ENCODE measurements at places on chromosomes 7 and 10.

- no peak for DNase-seq
Measured at GRCh38 chr10:116893686-116894037, 44.4 kb downstream of the ENO4 start.

DNA sequence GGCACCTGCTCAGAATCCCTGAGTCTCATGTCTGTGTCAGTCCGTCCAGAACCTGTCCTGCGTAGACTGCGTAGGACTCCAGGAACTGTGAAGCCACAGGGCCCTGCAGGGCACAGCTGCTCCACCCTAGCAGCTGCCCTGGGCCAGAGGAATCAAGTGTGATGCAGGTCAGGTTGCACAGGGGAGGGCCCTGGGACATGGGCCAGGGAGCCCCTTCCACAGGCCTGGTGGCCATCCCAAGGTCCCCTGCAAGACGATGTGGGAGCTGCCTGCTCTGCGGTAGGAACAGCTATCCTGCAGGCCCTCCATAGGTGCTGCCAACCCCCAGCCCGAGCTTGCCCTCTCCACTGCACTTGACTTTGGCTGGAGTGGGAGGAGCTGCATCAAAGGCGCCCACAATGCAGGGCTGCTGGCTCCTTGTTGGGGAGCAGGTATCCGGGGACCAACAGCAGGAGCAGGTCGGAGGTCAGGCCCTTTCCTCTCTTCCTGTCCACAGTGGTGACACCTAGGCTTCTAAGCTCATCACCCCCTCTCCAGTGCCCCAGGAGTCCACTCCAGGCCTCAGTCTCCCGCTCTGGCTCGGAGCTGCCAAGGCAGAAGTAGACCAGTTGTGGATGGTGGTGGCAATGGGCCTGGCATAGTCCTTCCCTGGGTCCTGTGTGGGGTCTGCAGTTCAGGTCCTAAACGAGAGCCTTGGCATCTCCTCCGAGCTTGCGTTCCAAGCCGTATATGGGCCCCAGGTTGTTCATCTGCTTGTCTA lies 149.1 kb downstream of the MAPK8 start:
- no peak for DNase-seq

- no peak for DNase-seq
Measured at GRCh38 chr7:105975770-105976417, 12.8 kb downstream of the CDHR3 start.

- DNase-seq, result no peak
Measured at GRCh38 chr7:67821116-67821515, 824.5 kb downstream of the TYW1 start.

- peak; percentile 87 for DNase-seq
Measured at GRCh38 chr10:69629897-69630650, at the start of gene FAM241B. FAM241B (plus strand) TSS chr10:69630247; CDS start chr10:69631744, 1,497 bp downstream.

DNA sequence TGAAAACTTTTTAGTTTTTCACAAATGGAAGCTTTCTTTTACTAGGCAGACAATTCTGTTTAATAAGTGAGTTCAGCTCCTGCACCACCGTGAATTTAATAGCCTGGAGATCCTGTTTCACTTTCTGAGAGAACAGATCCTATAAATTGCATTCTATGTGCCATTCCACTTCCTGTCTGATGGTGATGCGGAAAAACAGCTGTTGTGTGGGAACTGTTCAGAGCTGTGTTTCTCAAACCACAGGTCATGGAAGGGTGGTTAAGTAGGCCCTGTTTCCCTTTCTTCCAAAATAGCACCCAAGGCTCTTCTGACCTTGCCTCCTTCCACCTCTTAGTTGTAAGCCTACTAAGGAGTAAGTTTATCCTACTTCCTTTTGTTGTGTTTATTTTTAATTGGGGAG lies 97.2 kb upstream of the DKK1 start:
- peak; percentile 51 for DNase-seq

DNA sequence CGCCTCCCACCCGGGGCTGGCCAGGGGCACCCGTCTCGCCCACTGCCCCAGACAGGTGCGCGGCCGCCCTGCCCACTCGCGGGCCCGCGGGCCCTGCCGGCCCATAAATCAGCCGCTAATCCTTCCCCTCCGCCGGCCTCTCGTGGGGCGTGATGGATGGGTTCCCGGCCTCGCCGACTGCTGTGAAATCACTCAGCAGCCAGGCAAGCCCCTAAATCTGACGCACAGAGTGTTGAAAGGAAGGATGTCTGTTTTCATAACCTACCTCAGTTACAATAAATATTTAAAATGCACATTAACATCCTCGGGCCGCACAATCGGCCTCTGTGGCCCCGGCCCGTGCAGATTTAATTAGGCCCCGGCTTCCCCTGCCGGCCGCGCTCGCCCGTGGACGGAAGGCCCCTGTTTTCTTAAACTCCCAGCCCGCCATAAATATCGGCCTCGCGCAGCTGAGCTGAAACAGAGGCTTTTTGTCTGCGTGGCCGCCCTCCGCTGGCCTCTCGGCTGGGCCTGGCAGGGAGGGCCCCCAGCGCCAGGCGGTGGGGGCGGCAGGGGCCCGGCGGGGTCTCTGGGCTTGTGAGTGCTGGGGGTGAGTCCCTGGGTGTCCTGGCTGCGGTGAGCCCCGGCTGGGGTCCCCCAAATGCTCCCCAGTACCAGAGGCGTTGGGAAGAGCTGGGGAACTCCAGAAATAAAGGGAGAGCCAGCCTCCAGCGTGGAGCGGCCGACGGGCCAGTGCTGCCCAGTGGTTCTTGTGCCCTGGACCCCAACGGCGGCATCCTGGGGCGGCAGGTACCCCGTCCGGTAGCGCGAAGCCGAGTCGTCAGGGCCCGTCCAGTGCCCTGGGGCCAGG lies 90.7 kb downstream of the UNCX start:
- DNase-seq, result peak; percentile 80

- DNase-seq, result no peak
Measured at GRCh38 chr10:9635691-9636090, 1382.0 kb upstream of the CELF2 start.

- DNase-seq, result no peak
Measured at GRCh38 chr10:71585564-71586290, 133.9 kb downstream of the C10orf105 start.

DNA sequence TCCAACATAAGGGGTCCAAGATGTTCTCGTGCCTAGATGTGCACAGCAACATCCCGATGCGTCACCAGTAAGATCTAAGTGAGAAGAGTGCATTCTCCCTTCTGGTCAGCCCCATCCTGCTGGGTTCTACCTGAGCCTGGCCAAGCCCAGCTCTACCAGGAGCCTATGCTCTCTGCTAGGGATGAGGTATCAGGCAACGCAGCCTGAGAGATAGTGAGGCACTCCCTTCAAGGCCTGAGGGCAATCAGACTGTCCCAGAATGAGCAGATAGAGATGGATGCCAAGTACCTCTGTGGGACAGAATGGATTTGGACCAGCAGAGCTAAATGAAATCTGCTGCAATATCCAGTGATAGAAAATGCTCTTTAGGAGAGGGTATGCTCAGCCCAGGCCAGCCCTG lies 26.7 kb downstream of the DDC start:
- DNase-seq, result no peak

DNA sequence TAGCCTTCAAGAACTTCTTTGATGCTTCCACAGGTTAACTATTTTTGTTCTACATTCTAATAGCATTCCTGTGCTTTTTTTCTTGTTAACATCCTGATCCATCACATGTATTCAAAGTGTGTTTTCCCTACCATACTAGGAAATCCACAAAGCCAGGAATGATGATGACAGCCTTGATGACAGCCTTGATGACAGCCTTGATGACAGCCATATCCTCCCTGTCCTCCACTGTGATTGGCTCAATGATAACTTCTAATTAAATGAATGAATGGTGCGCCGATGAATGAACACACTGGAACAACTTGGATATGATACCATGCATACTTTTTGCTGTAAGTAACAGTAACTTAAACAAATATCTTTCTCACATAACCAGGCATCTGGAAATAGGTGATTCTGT lies 8.3 kb upstream of the TACR2 start:
- no peak for DNase-seq

GRCh38 chr10:46223626-46224413 lies 63.0 kb upstream of the ANTXRL start:
- no peak for DNase-seq

DNA sequence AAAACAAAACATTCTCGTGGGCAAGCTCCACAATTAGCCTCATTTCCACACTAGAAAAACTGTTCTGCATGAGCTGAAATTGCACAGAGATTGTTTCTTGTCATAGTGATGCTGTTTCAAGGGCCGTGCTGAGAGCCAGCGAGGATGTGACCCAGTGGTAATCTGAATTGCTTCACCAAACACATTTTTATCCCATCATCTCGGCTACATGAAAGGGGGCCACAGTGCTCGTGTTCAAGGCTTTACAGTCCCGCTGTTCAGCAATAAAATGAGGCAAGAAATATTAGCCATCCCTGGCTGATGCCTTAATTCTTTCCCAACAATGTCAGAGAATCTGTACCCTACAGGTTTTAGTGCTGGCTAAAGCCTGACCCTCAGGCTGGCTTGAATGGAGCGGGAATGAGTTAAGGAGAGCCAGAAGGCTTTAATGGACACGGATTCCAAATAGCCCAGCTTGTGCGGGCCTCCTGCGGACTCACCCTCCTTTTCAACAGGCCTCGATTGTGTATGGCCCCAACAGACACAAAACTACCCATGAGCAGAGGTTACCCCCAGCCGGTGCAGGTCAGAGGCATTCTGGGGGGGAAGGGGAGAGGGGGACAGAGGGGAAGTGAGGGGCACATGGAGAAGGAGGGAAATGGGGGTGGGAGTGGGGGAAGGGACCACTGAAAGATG lies 2.0 kb upstream of the GDF10 start:
- DNase-seq, result peak; percentile 31

GRCh38 chr7:129298268-129298893 lies 73.6 kb downstream of the AHCYL2 start:
- peak; percentile 77 for DNase-seq

GRCh38 chr7:83415840-83416239 lies 233.1 kb downstream of the SEMA3E start:
- DNase-seq, result no peak

GRCh38 chr7:21123586-21123985 lies 304.3 kb upstream of the SP4 start:
- no peak for DNase-seq

- no peak for DNase-seq
Measured at GRCh38 chr7:152587366-152587765, 88.6 kb downstream of the XRCC2 start.

DNA sequence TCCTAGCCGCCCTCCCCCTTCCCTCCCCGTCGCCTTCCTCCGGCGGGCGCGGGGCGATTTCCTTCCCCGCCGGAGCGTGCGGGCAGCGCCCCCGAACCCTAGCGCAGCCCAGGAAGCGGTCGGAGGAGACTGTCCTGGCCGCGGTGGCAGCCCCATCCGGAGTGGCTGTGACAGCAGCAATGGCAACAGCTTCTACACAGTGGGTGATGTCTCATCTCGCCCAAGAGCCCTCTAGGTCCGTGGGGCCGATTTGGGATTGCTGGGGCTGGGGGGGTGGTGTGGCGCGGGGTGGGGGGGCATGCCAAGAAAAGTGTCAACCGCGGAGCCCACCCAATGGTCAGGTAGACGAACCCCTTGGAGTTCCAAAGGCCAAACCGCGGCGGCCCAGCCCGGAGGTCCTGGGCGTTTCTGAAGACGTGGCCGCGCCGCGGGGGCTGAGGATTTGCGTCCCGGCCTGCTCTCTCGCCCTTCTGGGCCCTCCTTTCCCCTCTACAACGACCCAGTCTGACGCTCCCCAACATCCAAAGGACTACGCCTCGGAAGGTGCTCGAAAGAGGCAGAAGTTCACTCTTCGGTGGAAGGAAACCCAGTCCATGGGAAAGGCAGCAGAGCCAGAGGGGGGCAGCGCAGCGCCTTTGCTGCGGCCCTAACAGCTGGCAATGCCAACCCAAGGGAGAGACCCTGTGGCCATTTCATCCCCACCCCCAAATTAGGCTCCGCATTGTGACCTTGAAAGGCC lies 603 bp upstream of the TWIST1 start:
- peak; percentile 74 for DNase-seq

- DNase-seq, result peak; percentile 71
Measured at GRCh38 chr7:26397332-26397731, 105.7 kb downstream of the SNX10 start.

GRCh38 chr10:84452003-84452402 lies 123.6 kb downstream of the CCSER2 start:
- no peak for DNase-seq

- no peak for DNase-seq
Measured at GRCh38 chr7:158811894-158812293, 17.4 kb downstream of the ESYT2 start.

DNA sequence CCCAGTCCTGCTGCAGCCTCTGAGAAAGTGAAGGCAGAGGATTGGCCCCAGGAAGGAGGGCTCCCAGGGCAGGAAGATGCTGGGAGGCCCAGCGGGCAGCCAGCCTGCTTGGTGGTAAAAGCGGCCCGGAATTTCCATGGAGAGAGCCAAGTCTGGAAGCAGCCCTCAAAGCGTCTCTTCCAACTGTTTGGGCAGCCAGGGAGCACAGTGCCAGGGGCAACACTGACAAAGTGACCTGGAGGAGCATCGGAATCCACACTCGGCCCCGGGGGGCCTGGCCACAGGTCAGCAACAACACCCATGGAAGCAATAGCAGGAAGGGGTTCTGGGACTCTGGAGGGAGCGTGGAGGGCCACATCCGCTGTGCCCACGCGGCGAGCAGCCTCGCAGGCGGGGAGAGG lies 63.2 kb upstream of the FGFR2 start:
- no peak for DNase-seq

DNA sequence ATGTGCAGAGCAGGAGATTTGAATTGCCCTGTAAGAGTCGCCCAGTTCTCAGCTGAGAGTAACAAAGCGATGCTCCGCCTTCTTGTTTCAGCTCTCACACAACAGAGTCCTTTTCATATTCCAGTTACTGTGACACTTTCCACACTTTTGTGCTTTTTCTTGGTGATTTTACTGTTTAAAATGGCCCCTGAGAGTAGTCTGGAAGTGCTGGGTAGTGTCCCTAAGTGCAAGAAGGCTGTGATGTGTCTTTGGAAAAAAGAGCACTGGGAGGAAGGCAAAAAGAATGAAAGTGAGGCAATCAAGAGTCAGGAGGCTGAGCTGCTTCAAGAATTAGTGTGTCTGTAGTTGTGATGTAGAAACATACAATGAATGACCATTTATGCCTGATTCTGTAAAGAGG lies 201.2 kb upstream of the SEMA3E start:
- no peak for DNase-seq

- peak; percentile 31 for DNase-seq
Measured at GRCh38 chr7:127690806-127691205, 38.8 kb downstream of the SND1 start.

- DNase-seq, result no peak
Measured at GRCh38 chr10:86111902-86112545, 254.6 kb downstream of the GRID1 start.

DNA sequence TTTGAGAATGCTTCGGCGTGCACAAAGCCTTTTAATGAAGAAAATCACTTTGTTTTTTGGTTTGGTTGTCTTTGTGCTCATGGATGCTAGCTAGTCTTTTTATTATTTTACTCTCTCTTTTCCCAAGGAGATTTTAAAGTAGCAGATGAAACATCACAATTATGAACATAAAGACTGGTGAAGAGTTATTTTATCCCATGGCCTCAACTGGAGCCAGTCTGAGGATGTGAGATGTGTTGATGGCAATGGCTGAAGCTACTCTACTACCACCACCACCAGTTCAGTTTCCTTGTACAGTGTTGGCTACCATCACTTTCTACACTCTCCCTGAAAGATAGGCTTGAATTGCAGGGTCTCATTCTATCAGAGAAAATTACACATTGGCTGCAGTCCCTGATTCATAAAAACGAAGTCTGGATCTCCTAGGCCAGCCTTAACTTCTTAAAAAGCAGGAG lies 494 bp upstream of the HERC4 start:
- DNase-seq, result no peak

GRCh38 chr7:102913826-102914225 lies 1.0 kb downstream of the LRRC17 start:
- DNase-seq, result peak; percentile 30

- no peak for DNase-seq
Measured at GRCh38 chr7:101553018-101553770, 75.9 kb downstream of the MYL10 start.

GRCh38 chr7:80330434-80330833 lies 181.4 kb downstream of the GNAT3 start:
- no peak for DNase-seq

All from eye (tissue), 1 donor.